ENCODE measurements at places on chromosomes 6 and 20. TPM values are rescaled to one million over a fixed set of nuclear protein-coding genes. Genes with fewer than 3 reads are reported as not detected.

Gene C6orf58
- total RNA-seq: not detected

Gene C6orf132
- under 0.01 TPM for total RNA-seq

Gene ERVFRD-1
- under 0.01 TPM for total RNA-seq

Gene SLC35D3
- under 0.01 TPM for total RNA-seq

Gene TEAD3
- total RNA-seq: 0.54 TPM

Gene GTSF1L
- not detected for total RNA-seq

Gene KCNK17
- 18.0 TPM for total RNA-seq

Gene RAMACL
- total RNA-seq: 0.27 TPM

Gene PHACTR1
- total RNA-seq: 34.2 TPM

Gene GABRR2
- 0.27 TPM for total RNA-seq

Gene BMP5
- total RNA-seq: not detected

Gene HLA-DOA
- total RNA-seq: 209 TPM

Gene MAFB
- 0.27 TPM for total RNA-seq

Gene RGS19
- total RNA-seq: 75.1 TPM

- no peak for DNase-seq
Measured at GRCh38 chr6:137970368-137970767, 103.3 kb downstream of the TNFAIP3 start.

- DNase-seq: no peak
Measured at GRCh38 chr6:43434001-43434840, 6.9 kb downstream of the ABCC10 start.

DNA sequence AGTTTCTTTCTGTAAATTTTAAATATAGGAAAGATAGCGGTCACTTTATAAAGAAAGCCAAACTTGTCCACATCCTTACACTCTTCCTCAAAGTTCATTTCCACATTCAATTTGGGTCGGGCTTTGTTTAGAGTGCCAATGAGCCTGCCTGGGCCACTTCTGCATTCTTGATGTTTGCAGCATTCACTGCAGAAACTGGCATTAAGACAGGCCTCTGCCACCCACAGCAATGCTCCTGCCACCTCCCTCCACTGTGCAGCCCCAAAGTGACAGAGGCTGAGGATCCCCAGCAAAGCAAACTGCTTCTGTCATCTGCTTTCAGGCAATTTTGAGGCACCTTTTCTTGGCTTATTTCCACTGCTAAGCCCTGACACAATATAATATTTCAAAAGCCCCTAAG, 61.2 kb downstream of the TNFAIP3 start:
- no peak for DNase-seq

GRCh38 chr20:53688085-53688484, 94.4 kb upstream of the ZNF217 start:
- no peak for DNase-seq

- peak; percentile 6 for DNase-seq
Measured at GRCh38 chr20:5888041-5888440, 62.3 kb downstream of the TRMT6 start.

- DNase-seq: no peak
Measured at GRCh38 chr6:137105375-137105774, 60.6 kb upstream of the IL20RA start.

- DNase-seq: no peak
Measured at GRCh38 chr6:85676086-85676729, 33.5 kb upstream of the SYNCRIP start.

DNA sequence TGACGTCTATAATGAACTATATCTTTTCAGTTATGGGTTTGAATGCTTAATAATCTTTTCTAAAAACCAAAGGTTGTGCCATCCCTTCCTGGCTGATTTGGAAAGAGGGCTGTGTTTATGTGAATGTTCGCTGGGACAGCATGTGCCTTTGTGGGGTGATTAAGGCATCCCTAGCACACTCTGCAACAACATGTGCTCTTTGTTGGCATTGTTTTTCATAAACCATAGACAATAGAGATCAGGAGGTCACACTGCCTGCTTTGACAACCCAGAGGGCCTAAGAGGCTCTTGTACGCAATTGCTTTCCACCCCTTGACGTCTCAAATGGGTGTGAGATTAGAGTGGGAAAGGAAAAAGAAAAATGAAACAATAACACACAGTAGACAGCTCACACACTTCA, 116.0 kb downstream of the LRRC1 start:
- no peak for DNase-seq

DNA sequence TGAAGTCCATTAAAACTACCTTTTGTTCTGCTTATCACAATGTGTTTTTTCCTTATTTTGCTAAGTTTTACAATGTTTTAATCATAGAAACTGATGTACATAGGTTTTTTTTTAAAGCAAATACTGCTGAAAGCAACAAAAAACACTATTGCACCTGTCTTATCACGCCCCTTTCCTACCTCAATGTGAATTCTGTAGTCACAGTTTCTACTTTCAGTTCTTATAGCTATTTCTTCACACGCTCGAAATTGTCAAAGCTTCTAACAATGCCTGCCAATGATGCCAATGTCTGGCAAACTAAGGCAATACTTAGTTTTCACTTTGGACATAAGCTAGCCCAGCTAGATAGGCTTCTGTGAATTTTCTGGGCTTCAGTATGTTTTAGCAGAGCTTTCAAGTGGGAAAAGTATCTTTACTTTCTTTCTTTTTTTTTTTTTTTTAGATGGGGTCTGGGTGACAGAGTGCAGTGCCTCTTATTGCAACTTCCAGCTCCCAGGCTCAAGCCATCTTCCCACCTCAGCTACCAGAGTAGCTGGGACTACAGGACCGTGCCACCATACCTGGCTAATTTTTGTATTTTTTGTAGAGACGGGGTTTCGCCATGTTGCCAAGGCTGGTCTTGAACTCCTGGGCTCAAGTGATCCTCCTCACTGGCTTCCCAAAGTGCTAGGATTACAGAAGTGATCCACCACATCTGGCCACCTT, 85.5 kb upstream of the HTR1B start:
- DNase-seq: no peak

- peak; percentile 53 for DNase-seq
Measured at GRCh38 chr6:166588691-166589336, 2.3 kb upstream of the RAMACL start.

GRCh38 chr20:59688999-59689398, 84.7 kb downstream of the PHACTR3 start:
- DNase-seq: no peak

DNA sequence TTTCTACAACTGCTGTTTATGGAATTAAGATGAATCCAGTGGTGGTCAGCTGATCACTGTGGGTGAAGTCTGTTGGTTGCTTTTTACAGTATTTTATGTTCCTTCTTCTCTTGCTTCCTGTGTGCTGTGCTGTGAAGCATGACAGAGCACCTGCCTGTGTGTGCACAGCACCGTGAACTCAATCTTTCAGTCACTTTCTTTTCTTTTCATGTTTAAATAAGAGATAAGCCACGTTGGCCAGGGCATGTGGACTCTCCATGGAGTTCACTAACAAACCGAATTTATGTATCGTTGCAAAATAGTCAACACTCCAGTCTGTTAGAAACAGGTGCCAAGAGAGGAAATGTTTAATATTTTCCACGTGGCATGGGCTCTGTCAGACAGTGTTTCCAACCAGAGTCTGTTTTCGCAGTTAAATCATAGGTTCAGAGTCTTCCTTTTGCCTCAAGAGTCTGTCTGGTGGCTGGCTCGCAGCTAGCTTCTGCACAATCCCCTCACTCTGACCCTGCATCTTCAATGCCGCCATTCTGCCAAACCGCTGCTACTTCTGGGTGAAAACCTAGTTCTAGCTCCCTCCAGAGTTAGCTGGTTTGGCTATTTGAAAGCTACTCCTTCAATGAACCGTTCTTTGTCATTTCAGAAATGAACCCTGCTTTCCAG, 73.2 kb downstream of the QRSL1 start:
- DNase-seq: no peak

DNA sequence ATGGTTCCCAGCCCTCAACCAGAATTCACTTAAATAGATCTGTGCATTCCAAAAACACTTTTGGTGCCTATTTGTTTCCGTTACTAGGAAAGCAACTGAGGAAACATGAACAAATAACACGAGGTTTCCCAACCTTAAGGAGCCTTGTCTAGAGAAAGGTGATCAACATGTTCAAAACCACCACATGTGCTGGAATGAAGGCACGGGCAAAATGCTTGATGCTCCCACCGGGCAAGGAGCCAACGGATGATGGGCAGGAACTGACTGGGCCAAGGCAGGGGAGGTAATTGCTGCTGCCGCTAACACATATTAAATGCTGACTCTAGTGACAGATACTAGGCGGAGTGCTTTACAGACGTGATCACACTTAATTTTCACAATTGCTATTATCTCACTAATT, 2.5 kb downstream of the MYLK4 start:
- no peak for DNase-seq

DNA sequence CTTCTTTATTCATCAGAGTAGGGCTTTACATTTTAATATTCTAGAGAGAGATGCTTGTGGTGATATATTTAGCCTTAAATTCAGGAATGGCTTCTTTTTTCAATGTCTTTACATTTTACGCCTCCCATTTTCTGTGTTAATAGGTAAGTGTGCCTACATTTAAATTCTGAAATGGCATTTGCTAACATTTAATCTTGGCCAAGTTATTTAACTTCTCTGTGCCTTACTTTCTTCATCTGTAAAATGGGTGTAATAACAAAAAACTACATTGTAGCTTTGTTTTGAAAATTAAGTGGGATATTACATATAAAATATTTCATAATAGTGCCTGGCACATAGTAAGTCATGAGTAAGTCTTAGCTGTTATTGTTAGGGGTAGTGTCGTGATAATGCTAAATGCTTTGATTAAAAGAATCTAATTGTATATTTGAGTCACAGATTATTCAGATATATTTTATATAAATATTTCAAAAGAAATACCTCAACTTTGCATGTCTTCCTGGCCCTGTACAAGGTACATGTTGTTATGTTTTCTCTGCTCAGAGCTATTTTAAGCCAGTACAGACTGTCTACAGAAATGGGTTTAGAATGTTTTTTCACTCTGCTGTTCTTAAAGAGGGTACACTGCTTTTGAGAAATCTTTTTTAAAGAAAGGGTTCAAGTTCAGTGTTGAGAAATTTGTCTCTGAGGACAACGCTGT, 18.8 kb downstream of the CARMIL1 start:
- DNase-seq: no peak

- no peak for DNase-seq
Measured at GRCh38 chr6:136012943-136013342, 161.4 kb downstream of the PDE7B start.

DNA sequence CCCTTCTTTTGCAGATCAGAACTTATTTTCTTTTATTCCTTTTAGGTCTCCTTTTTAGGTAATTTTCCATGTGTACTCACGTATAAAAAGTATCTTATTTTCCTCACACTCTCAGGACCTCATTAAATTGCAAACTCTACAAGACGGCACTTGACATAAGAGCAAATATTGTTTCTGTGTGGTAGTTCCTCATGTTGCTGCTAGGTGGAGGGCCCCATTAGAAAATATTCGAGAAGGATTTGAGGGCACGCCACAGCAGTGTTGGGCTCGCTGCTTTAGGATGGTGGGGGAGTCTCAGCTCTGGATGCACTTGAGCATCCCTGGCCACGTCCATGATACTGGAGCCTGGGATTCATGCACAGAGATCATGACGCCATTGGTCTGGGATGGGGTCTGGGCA, 64.9 kb upstream of the ZFP64 start:
- DNase-seq: no peak

DNA sequence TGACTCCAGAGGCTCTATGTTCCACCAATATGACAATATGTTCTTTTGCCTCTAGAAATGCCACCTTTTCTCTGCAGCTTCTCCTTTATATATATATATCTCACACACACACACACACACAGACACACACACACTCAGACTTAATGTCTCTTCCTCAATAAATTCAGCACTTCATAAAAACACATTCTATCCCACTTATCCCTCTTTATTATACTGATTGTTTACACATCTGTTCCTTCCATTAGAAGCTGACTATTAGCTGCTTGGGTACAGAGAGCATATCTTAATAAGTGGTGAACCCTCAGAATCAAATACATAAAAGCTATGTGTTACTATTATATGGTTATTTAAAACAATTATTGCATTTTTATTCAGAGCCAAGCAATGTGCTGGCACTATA, 23.3 kb downstream of the NRSN1 start:
- no peak for DNase-seq

DNA sequence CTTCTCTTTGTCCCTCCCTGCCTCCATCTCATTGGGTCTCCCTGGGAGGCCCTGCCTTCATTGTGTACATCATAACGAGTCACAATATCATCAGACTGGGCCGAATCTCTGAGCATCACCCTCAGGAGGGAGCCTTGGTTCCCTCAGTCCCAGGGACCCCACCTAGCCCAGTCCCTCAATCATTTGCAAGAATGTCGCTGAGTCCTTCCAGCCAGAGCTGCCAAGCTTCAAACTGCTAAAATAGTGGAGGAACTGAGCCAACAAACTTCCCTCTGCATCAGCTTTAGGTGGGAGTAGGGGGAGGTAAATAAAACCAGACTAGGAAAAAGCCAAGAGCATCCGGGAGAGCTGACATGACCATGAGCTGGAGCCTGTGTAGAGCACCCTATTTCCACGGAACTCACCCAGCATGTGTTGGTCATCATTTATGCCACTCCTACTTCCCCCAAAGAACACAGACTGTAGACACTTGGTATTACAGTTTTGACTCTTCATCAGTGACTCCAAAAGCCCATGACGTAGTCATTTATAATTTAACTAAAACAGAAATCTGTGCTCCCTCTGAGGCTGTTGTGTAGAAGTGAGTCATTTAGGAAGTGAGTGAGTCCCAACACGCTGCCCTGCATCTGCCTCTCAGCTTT, 28.8 kb upstream of the IL17A start:
- DNase-seq: no peak

GRCh38 chr20:31722257-31723068, at the start of gene BCL2L1:
Gene BCL2L1 (minus strand): TSS chr20:31722868. CDS start chr20:31722218, 650 bp downstream.
- peak; percentile 84 for DNase-seq

- DNase-seq: no peak
Measured at GRCh38 chr20:41133709-41134361, 3.5 kb upstream of the PLCG1 start.

DNA sequence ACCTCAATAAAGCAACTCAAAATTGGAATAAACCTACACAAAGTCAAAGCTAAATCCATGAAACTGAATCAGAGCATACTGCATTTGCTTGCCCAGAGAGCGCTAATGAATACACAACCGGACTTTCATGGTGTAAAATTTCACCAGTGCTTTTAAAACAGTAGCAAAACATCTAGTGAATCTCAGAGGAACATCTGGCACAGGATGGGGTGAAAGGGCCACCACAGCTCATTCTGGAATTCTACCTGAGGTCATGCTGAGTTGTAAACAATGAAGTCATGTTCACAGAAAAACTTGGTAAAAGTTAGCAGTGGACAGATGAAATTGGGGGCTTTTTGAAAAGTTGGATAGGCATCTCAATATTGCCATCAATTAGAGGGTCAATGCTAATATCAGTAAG, 125.6 kb upstream of the STXBP5 start:
- DNase-seq: no peak

GRCh38 chr6:113860181-113860955, 3.2 kb downstream of the MARCKS start:
- no peak for DNase-seq

GRCh38 chr6:125717120-125717731, 32.2 kb upstream of the HEY2 start:
- no peak for DNase-seq
